A375 (cell line): ENCODE measurements at places on chromosomes 11 and 22. TPM values are rescaled to one million over a fixed set of nuclear protein-coding genes. Genes with fewer than 3 reads are reported as not detected.

The OR5B21 gene
- total RNA-seq = not detected in 2 replicates

The OR6A2 gene
- total RNA-seq = 0.11 and 0.19 TPM in 2 replicates

The MRGPRX2 gene
- not detected in 2 replicates for total RNA-seq

The OR51I1 gene
- 0.57 and 1.0 TPM in 2 replicates for total RNA-seq

The UBQLNL gene
- not detected in 2 replicates for total RNA-seq

The DDX10 gene
- 33.7 and 36.6 TPM in 2 replicates for total RNA-seq

The OR2AT4 gene
- total RNA-seq = not detected in 2 replicates
